ENCODE measurements at places on chromosomes 7 and 10.

DNA sequence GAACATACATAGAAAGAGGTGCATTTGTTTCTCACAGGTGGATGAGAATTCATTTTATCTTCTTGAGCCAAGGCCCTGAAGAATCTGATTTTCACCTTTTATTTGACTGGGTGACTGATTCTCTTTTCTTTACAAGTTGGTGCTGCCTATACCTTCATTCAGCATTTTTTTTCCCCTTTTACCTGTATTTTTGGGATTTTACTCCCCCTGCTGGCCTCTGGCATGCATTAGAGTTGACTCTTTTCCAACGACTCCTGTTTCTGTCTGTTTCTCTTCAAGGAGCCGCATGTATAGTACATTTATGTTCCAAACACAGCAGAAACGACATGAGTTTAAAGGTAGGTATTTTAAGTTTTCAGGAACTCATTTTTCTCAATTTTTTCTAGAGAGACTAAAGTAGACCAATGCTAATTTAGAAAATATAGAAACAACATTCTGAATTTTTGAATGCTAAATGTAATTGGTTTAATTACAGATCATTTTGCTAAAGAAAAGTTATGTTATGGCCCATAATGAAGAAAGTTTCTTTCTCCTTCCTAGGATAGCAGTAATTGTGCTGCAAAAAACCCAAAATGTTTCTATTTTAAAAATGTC, 149.8 kb upstream of the HDAC9 start:
- DNase-seq, result peak; percentile 57

- no peak for DNase-seq
Measured at GRCh38 chr7:131289051-131289450, 38.6 kb upstream of the MKLN1 start.

DNA sequence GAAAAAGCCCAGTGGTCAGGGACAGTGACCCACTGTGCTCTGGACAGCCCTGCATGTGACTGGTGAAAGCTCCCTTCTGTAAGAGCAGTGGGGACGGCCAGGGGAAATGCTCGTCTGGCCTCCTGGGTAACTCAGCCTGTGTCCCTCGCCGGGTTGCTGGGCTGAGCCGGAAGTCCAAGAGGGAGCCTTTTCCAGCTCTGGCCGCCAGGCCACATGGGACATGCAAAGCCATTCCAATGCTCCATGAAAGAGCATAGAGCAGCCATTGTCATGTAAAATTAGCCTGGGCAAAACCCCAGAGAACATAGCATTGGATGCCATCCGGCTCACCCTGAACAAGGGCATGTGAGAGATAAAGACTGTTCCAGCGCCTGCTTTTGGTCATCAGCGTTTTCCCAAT, 64.9 kb upstream of the ADRB1 start:
- DNase-seq, result no peak

DNA sequence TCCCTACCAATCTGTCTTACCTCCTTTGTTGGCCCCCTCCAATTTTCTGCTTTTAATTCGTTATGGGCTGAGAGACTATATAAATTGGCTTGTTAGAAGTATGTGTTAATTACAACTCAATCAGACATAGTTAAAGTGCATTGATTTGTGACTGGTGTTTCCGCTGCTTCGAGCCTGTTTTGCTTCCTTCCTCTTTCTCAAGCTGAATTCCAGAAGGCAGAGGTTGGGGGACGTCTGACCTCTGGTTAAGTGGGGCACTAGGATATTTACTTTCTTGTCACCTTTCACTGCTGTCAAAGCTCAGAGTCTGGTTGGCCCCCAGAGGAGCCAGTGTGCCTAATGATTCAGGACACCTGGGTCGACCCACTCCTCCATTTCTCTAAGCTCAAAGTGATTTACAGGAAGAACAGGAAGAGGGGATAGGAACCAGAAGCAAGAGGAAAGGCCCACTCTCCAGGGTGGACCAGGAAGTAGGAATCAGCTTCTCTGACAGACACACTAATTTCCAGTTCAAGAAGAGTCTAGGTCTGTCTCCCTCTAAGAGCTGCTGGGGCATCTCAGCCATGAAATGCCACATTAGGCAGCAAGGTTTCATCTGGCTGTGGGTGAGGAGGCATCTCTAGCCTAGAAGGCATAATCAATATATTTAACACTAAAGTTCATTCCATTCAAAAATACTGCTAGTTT, 397.2 kb upstream of the NPVF start:
- DNase-seq, result no peak

DNA sequence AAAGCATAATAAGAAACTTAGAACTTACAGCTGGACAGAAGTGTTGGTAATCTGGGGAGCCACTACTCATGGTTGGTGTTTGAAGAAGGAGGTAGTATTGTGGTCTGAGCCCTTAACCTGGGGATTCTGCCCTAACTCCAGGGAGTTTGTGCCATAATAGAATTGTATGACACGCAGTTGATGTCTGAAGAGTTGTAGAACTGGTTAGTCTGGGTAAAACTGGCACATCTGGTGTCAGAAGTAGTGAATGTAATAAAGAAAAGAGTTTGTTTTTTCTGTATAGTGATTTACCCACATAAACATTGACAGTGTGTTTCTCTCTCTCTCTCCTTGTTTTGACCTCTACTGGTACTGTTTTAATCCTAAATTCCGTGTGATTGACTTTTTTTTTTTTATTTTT, 448.1 kb upstream of the SEMA3D start:
- DNase-seq, result no peak

All from H1 (cell line).